Stimulated activated CD4-positive, alpha-beta T cell treated with anti-CD3 and anti-CD28 coated beads, Interleukin-2, amount 100 ng/mL, for 4 hours (primary cell): ENCODE measurements at places on chromosomes 11 and 22.

- DNase-seq = no peak
These were observed 782 bp downstream of the TMEM109 start for GRCh38 chr11:60914633-60915247.

GRCh38 chr11:85027346-85027745 is 599.8 kb downstream of the DLG2 start:
- DNase-seq = no peak

DNA sequence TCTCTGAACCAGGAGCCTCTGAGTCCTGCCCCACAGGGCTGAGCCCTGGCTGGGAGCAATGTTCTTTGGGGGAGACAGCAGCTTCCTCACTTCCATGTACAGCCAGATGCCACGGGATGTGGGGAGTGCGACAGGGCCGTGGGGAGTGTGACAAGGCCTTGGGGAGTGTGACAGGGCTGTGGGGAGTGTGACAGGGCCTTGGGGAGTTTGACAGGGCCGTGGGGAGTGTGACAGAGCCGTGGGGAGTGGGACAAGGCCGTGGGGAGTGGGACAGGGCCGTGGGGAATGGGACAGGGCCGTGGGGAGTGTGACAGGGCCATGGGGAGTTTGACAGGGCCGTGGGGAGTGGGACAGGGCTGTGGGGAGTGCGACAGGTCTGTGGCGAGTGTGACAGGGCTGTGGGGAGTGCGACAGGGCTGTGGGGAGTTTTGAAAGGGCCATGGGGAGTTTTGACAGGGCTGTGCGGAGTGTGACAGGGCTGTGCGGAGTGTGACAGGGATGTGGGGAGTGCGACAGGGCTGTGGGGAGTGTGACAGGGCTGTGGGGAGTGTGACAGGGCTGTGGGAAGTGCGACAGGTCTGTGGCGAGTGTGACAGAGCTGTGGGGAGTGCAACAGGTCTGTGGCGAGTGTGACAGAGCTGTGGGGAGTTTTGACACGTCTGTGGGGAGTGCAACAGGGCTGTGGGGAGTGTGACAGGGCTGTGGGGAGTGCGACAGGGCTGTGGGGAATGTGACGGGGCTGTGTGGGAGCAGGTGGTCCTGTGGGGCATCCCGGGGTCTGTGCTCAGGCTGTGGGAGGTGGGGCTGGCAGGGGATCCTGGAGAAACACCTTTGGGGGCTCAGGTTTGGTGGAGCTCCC is 6.6 kb upstream of the KRTAP5-6 start:
- no peak for DNase-seq

DNA sequence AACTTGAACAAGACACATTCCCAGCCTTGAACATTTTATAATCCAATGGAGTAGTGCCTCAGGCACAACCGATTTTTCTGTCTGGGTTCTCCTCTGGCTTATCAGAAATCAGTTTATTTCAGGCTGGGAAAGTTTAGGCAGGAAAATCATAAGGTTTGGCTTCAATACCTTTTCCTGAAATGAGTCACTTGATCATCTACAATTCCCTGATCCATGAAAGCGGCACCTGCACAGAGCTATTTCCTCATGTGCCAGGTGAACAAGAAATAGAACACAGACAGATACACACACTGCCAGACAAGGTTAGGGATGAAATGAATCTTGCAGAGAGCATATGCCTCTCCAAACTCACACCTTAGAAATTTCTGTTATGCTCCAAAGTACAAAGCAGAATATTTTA is 106.7 kb upstream of the OR9G4 start:
- DNase-seq = no peak

GRCh38 chr11:98736833-98737232 is 283.9 kb upstream of the CNTN5 start:
- no peak for DNase-seq

- DNase-seq = no peak
These were observed 188.4 kb upstream of the NAV2 start for GRCh38 chr11:19524171-19524671.

- DNase-seq = no peak
These were observed 12.0 kb downstream of the BRSK2 start for GRCh38 chr11:1401656-1402221.

DNA sequence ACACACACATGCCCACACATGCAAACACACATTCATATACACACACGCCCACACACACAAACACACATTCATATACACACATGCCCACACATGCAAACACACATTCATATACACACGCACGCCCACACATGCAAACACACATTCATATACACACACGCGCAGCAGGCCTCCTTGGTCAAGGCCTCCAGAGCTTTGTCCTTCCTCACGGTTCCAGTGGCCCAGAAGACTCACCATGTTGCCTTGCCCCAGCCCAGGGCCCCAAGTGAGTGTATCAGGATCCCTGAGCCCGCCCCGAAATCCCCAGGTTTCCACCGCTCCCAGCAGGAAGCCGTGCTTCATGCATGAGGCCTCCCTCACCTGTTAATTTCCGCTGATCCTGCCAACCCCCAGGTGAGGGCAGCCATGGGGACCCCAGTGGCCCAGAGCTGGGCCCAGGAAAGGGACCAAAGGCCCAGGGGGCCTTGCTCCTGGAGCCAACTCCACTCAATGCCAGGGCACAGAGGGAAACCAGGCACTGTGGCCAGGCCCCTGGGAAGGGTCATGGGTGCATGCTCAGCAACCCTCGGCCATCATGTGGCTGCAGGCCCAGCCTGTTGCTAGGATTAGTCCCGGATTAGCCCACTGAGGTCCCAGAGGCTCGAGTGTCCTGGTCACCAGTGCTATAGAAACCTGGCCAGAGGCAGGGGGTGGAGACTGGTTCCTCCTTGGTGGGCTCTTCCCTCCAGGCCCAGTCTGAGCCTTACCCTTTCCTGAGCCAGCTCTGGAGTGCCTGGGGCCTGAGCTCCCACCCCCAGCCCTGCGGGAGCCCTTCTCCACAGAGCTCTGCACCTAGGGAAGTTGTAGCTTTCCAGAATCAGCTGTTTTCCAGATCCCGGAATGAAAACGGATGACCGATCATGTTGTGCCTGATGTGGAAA is 34.4 kb downstream of the IGF2 start:
- no peak for DNase-seq

- no peak for DNase-seq
These were observed 32.7 kb upstream of the USP47 start for GRCh38 chr11:11808992-11809615.

- DNase-seq = no peak
These were observed 66.4 kb downstream of the CTTN start for GRCh38 chr11:70464509-70465361.

DNA sequence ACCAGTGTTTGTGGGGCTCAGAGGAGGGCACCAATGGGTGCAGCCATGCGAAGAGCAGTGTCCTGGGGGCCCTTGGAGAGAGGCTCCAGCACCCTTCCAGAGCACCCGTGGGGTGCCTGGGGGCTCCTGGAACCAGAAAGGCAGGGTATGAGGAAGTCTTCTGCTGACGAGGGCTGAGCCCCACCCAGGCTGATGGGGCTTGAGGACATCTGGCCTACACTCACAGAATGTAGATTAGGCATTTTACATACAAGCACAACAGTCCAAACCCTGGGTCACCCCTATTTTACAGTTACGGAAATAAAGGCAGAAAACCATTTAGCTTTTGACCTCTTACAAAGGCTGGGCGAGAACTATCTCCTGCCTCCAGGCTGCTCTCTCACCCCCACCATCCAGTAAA is 47.6 kb downstream of the ADAMTS8 start:
- DNase-seq = no peak

DNA sequence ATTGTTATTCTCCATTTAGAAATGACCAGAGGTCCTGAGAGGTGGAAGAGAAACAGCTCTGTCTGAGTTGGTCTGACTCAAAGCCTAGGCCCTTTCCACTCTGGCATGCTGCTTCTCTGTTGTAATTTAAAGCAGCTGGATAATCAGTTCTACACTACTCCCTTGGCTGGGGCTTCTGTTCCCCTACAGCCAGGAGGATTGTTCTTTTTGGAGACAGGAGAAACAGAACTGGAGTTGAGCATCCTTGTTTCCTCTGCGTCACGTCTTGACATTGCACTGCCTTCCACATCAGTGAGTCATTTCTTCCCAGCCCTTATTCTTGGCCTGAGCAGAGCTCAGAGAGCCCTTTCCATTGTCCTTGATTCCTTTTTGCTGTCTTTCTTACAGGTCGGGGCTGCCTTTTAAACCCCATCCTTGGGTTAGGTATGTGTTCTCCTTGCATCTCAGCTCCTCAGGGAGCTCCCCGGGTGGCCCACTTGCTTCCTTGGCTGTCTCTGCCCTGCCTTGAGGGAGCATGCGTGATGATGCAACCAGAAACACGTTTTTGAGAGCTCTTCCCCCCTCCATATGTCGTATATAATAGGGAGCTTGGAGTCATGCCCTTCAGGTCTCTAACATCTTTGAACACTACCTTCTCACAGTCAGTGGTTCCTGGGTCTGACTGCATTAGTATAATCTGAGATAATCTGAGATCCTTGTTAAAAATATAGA is 35.7 kb downstream of the CYB5R2 start:
- no peak for DNase-seq

GRCh38 chr11:113947994-113948393 is 26.9 kb upstream of the HTR3A start:
- no peak for DNase-seq

GRCh38 chr11:71991494-71991893 is 7.2 kb upstream of the IL18BP start:
- DNase-seq = no peak

GRCh38 chr22:43823911-43824665 is 12.0 kb upstream of the EFCAB6 start:
- no peak for DNase-seq

DNA sequence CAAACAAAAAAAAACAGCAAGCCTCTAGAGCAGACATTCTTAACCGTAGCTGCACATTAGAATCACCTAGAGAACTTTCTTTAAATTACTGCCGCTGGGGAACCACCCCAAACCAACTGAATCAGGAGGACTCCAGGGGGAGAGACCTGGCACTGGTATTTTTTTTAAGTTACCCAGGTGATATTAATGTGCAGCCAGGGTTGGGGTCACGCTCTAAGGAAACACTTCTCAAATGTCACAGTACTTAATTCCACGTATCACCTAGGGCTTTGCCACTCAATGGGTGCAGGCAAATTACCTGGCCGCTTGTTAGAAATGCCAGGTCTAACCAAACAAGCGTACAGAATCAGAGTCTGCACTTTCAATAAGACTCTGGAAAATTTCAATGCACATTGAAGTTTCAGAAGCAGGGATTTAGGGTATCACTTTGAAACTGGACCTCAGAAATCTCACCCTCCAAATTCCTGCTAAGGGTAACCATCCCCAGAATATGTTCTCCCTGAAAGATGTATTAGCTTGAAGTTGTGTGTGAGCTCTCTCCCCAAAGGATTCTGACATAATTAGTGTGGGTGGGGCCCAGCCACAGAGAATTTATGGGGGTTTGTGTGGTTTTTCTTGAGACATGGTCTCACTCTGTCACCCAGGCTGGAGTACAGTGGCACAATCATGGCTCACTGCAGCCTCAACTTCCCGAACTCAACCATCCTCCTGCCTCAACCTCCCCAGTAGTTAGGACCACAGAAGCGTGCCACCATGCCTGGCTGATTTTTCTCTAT is 12.7 kb upstream of the ISX start:
- no peak for DNase-seq

GRCh38 chr11:33284818-33285217 is 27.6 kb downstream of the HIPK3 start:
- DNase-seq = no peak

- DNase-seq = no peak
These were observed 173.9 kb downstream of the DDX10 start for GRCh38 chr11:108838792-108839105.

GRCh38 chr22:19040391-19040861 is 81.8 kb downstream of the DGCR2 start:
- no peak for DNase-seq

DNA sequence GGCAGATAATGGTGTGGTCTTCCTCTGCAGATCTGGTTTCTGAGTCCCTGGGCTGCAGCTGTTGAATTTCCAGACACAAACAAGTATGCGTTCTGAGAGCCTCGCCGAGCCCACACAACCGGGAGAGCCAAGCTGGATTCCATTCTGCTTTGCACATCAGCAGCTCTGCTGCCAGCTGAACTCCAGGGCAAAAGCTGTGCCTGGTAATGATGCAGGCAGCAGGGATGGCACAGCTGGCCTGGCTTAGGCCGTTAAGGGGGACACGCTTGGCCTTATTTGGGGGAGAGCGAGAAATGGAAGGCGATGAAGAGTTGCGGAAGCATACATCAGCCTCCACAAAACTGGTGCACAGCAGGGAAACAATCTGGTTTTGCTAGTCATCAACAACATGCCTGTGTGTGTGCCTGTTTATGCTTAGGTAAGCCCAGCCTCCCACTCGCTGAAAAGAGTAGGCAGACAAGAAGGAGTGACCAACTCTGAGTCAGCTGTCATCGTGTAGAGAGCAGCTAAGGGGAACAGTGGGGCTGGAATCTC is 25.1 kb downstream of the ADAMTS8 start:
- no peak for DNase-seq

DNA sequence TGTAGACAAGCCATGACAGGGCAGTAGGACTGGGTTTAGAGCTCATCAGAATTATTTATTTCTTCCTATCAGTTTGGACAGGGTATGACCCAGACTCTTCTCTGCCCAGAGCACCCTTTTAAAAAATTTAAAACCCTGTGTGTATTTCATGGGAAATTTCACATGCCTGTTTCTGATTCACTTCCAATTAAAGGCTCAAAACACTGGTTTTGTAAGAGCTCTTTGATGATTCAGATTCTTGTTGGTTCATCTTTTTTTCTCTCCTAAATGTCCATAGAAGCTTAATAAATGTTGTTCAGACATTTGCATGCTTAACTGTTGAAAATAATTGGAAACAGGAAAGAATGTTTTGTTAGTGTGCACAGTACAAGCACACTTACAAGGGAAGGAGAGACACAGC is 13.8 kb downstream of the FLI1 start:
- no peak for DNase-seq

- no peak for DNase-seq
These were observed 119.4 kb downstream of the HIPK3 start for GRCh38 chr11:33376331-33377310.

DNA sequence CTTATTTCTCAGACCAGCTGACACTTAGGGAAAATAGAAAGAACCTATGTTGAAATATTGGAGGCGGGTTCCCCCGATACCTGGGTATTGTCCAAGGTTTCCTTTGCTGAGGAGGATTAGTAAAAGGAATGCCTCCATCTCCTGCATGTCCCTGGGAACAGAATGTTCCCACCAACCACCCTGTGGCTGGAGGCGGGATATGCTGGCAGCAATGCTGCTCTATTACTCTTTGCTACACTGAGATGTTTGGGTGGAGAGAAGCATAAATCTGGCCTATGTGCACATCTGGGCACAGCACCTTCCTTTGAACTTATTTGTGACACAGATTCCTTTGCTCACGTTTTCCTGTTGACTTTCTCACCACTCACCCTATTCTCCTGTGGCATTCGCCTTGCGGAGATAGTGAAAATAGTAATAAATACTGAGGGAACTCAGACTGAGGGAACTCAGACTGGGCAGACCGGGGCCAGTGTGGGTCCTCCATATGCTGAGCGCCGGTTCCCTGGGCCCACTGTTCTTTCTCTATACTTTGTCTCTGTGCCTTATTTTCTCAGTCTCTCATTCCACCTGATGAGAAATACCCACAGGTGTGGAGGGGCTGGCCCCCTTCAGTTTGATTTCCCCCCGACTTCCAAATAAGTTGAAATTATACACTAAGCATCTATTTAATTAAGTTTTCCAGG is 32.1 kb downstream of the IGLL1 start:
- DNase-seq = no peak
